ENCODE measurements at places on chromosomes 2 and 18.

GRCh38 chr2:241202681-241203080, 14.2 kb downstream of the ANO7 start:
- no peak for DNase-seq

DNA sequence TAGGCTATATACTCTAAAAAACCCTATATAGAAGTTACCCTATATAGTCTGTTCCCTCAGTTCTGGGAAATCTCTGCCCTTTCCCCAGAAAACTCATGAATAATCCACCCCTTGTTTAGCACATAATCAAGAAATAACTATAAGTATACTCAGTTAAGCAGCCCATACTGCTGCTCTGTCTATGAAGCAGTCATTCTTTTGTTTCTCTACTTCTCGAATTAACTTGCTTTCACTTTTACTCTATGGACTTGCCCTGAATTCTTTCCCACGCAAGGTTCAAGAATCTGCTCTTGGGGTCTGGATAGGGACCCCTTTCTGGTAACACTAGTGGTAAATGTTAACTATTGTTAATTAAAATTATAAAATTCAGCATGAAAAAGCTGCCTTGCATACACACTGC, 17.4 kb upstream of the AP1S3 start:
- no peak for DNase-seq

DNA sequence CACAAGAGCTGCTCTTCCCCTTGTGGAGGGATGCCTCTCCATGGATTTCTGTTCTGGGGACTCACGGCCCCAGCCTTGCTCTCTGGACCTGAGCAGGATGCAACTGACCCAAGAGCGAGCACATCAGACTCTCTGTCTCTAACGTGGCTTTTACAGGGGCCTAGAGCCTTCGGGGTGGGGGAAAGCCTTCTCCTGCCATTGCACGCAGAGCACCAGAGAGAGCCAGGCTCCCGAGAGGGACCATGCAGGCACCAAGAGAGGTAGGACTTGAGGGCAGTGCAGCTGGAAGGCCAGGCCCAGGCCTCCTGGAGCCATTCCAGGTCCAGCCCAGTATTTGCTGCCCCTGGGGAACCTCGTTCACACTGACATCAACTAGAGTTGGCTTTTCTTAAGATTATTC, 475.6 kb upstream of the MYT1L start:
- no peak for DNase-seq

GRCh38 chr2:158315000-158315399, 141.6 kb downstream of the CCDC148 start:
- no peak for DNase-seq

DNA sequence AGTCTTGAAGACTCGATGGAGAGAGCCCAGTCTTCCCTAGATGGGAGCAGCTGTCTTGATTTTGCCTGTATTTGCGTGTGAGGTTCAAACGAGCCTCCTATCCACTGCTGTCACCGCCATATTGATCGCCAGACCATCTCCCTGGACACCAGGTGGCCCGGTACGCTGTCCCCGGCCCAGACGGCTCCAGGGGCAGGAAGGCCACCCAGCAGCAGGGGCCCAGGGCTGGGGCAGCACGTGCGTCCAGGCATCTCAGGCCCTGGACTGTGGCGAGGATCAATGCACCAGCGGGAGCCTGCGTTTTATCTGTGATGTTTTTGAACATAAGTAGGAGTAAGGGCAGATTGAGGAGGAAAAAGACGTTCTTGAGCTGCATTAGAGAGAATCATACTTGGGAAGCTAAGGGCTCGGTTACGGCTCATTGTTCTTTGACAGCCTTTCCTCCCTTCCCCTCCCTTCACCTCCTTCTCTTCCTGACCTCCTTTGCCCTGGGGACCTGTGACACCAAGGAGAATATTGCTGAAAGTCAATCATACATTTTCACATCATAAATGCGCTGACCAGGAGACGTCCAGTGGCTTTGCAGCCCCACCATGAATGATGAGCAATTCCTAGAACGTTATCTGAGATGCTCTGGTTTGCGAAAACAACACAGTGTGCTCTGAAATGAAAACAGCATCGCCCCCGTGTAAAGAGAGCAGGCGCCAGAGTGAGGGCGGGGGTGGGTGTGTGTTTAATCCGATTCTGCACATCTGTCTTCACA, 711.2 kb upstream of the SALL3 start:
- no peak for DNase-seq

DNA sequence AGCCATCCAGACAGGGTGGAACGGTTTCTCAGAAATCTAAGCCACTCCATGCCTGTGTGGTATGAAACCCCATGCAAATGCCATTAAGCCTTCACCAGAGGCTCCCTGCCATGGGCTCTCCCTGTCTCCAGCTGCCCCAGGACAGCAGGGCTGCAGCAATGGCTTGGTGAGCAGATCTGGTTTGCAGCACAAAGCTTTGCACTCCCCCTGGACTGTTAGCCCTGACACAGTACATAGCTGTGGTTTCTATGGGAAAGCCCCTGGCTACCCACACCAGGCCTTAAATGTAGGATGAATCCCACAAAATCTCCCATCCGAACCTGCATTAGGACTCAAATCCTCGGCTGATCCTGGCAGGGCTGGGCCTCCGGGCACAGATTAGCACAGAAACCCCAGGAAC, 291.6 kb downstream of the TNS1 start:
- DNase-seq: peak; percentile 45

- DNase-seq: peak; percentile 70
Observed at GRCh38 chr2:8248623-8248957, 433.3 kb upstream of the ID2 start.

- no peak for DNase-seq
Observed at GRCh38 chr2:71530211-71530610, 76.8 kb downstream of the DYSF start.

- DNase-seq: peak; percentile 81
Observed at GRCh38 chr2:175844169-175844568, 157.9 kb downstream of the LNPK start.

DNA sequence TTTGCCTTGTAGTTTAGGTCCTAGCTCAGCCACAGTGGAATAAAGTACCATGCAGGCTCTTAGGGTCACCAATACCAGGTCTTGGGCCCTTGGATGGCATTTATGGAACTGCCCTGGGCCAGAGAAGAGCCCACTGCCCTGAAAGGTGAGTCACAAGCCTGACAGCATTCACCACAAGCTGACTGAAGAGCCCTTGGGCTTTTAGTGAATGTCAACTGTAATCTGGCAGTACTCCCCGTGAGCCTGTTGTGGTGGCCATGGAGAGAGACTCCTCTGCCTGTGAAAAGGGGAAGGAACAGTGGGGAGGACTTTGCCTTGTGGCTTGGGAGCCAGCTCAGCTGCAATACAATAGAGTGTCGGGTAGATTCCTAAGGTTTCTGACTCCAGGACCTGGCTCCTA, 1389.7 kb downstream of the DSC3 start:
- no peak for DNase-seq

DNA sequence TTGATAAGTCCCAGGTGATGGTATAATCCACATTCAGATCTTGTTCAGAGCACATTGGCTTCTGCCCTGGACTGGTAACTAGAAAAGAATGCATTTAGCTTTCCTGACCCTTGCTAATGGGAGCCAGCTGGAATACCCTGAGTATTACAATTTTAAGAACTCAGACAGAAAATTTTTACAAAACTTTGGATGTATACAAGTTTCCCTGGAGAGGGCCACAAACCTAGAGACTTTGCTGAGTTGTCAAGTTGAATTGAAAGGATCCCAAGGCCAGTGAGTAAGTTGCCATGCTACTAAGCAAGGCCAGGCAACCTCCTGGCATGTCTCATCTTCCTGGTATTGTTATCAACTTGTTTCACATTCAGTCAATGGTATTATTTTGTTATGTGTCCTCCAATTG, 20.0 kb upstream of the NABP1 start:
- DNase-seq: peak; percentile 92

DNA sequence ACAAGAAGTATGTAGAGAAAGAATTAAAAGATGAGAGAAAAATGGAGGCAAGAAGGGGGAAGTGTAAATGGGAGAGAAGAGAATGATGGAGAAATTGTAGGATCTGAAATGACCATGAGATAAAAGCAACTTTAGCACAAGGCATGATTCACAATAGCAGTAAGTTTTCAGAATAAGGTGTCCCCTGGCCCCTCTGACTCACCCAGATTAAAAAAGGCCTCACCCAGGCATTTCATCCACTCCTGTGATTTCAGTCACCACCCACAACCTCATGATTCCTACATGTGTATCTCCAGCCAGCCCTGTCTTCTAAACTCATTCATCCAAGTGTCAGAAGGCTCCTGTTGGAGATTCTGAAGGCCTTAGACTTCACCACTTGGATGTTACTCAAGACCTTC, 56.6 kb downstream of the SP100 start:
- DNase-seq: peak; percentile 75

DNA sequence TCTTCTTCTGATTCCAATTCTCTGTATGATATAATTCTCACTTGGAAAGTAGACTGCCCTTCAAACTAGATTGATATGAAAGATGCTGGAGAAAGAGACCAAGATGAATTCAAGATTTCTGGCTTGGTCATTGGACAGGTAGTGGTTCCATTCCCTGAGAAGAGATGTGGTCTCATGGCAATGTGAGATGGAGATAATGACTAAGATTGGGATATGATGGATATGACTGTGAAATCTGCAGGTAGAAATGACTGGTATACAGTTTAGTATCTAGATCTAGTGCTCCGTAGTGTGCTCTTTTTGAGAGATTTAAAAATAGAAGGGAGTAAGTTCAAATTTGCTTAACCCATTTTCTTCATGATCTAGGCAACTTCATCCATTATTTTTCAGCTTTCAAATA, 425.4 kb upstream of the TRIB2 start:
- DNase-seq: no peak

DNA sequence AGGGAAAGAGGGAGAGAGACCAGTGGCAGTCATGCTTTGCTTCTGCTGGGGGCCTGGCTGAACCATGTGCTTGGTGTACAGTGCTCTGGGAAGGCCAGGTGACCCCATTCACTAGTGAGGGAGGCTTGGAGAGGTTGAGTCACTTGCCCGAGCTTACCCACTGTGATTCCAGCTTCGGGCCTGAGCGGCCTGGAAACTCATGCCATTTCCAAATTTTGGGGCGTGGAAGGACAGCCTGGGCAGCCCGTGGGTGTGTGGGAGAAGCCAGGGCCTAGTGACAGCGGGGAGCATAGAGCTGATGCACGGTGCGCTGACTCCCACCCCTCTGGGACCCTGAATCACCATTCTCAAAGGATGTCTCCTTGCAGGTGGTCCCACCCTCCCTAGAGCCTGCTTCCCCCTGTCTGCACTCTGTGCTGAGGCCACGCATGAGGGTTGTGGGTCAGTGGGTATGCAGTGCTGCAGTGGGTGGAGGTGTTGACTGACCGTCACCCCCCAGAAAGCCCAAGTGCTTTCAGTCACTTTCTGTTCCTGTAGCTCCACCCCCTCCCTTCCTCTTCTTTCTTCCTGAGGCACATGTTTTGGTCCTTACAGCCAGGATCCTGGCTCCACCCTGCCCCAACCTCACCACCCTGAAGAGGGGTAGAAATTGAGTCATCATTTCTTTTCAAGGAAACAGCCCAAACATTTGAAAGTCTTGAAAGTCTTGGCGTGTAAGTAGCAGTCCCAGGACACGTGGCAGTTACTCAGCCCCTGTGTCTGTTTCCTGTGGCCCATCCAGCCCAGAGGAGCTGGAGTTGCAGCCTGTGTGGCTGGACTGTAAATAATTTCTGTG, 69.3 kb upstream of the MCFD2 start:
- DNase-seq: peak; percentile 98

- no peak for DNase-seq
Observed at GRCh38 chr2:191215230-191215629, 30.0 kb upstream of the MYO1B start.

DNA sequence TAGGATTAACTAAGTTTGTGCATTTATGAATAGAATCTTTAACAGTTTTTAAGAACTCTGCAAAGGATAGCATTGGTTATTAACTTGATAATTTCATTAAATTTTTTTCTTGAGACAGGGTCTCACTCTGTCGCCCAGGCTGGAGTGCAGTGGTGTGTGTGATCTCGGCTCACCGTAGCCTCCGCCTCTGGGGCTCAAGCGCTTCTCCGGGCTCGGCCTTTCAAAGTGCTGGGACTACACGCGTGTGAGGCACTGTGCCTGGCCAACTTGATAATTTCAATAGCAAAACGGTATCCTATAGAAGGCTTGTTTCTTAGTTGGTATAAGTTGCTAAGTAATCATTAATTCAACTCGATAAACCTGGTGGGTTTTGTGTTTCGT, 38.0 kb downstream of the ADNP2 start:
- DNase-seq: peak; percentile 51

- no peak for DNase-seq
Observed at GRCh38 chr18:11522992-11523391, 86.4 kb upstream of the SLC35G4 start.

DNA sequence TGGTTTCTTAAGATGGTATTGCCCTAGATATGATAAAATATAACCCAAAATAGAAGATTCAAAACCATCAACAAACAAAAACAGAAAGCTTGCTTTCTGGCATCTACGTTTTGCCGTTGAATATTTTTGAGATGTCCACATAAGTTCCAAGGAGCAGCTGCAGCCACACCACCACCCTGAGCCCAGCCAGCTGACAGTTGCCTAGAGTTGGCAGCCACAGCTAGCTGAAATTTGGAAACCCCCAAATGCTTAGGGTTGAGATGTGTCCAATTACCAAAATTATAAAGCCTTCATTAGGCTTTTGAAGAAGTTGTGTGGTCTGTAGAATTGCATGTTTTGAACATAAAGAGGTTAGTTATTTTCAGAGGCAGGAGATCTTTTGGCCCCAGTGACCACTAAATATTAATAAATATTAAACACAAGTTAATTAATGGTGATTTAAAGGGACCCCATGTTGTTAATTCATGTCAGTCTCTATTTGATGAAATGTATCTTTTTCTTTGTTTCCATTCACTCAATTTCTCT, 118.1 kb upstream of the DTNA start:
- no peak for DNase-seq

GRCh38 chr2:67240507-67240906, 156.6 kb upstream of the ETAA1 start:
- DNase-seq: peak; percentile 44

DNA sequence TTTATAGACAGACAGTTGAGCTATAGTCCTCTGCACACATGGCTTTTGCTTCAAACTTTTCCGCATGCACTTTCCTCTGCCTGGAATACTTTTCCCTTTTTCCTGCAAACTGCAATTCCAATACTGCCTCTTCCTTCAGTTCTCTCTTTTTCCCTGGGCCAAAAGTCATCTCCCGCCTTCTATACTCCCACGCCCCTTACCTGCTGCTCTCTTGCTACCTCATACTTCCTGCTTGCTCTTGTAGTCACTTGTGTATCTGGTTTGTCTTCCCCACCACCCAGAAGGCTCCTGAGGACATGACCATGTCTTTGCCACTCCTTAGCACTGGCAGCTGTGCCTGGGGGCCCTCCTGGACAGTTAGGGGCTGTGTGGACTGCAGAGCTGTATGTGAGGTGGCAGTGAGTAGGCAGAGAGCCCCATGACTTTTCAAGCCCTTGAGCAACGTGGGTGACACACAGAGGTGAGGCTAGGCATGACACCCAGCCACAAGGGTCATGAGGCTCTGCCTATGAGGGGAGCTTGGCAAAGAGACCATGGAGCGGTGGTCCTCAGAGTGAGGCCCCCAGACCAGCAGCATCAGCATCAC, 23.2 kb downstream of the SPEG start:
- DNase-seq: peak; percentile 57

GRCh38 chr2:182824056-182824766, 42.2 kb downstream of the FRZB start:
- no peak for DNase-seq

All from GM23248 (cell line).